ENCODE measurements at places on chromosomes 7 and 10. TPM values are rescaled to one million over a fixed set of nuclear protein-coding genes. Genes with fewer than 3 reads are reported as not detected.

GRCh38 chr7:131497454-131497853 is 59.0 kb downstream of the PODXL start:
- DNase-seq, result no peak

- no peak for DNase-seq
Observed at GRCh38 chr7:111789870-111790269, 227.6 kb upstream of the IMMP2L start.

GRCh38 chr7:151246102-151246850 is 2.2 kb downstream of the SMARCD3 start:
- no peak for DNase-seq

GRCh38 chr10:95896071-95896850 is 11.5 kb upstream of the CC2D2B start:
- no peak for DNase-seq

GRCh38 chr7:107678110-107678753 is 17.6 kb downstream of the SLC26A4 start:
- DNase-seq, result no peak

GRCh38 chr7:116809636-116810266 is 52.6 kb upstream of the CAPZA2 start:
- no peak for DNase-seq

- DNase-seq, result no peak
Observed at GRCh38 chr10:58813573-58813972, 300.9 kb downstream of the BICC1 start.

DNA sequence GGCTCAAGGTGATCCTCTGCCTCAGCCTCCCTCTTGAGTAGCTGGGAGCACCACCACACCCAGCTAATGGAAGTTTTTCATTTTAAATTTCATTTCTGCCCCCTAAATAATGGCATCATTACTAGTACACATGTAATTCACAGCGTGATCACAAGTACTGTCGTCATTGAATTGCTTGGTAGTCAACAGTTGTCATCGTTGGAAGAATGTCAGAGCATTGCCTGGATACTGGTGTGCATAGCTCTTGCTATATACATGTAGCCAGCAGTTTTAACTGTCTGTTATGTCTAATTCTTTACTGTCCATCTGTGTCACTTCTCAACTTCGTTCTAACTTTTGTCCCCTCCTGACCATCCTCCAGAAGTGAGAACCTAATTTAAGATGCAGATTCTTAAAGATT is 62.1 kb downstream of the CRPPA start:
- no peak for DNase-seq

DNA sequence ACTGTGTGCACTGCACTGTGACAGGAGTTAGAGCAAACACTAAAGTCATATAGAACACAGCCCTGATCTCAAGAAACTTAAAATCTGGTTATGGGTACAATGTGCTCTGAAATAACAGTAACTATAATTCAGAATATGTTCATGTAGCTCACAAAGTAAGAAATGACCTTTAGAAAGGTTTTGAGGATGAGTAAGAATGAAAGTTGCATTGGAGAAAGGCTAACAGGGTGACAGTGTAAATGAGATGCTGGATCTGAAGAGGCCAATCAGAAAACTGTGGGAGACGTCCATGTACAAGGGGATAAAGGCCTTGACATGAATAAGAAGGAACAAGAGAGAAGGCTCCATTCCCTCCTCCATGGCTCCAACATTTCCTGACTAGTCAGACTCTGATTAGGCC is 124.7 kb downstream of the GRM3 start:
- DNase-seq, result no peak

GRCh38 chr7:135537453-135537852 is 20.3 kb upstream of the NUP205 start:
- no peak for DNase-seq

GRCh38 chr10:95229724-95230627 is 35.9 kb downstream of the ACSM6 start:
- no peak for DNase-seq

DNA sequence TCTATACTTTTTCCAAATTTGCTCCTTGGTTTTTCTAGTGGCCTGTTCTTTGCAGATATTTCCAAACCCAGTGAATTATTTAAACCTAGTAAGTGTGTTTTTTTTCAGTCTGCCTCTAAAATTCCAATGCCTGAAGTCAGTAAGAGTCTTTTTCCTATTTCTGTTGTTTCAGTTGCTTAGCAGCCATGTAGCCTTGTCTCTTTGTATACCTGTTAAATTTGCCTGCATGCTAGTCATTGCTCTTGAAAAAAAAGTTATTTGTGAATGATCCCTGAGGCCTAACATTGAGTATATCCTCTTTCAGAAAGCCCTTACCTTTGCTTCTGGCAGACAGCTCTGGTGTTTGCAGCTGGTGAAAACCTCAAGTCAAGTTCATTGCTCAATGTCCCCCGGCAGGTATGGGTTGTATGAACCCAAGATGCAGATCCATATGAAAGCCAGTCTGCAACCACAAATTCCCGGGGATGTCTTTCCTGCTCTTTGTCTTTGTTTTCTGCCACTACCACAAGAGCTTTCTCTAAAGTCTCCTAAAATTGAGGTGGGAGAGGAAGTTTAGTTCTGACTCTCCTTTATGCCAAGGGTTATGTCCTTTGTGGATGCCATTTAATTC is 35.7 kb downstream of the CH25H start:
- no peak for DNase-seq

- DNase-seq, result no peak
Observed at GRCh38 chr10:107417446-107417845, 252.9 kb upstream of the SORCS1 start.

- no peak for DNase-seq
Observed at GRCh38 chr10:131350660-131351059, 39.1 kb upstream of the TCERG1L start.

DNA sequence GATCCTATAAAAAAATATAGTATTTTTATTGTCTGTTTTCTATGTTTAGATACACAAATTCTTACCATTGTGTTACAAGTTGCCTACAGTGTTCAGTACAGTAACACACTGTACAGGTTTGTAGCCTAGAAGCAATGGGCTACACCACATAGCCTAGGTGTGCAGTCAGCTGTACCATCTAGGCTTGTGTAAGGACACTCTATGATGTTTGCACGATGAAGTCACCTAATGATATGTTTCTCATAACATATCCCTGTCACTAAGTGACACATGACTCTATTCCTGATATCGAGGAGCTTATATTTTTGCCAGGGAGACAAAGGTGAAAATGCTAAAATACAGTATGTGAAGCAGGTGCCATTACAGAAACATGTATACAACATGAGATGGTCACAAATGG is 18.6 kb downstream of the ZNF25 start:
- DNase-seq, result no peak

The CYP3A4 gene
- 0.46 TPM for total RNA-seq

The JAZF1 gene
- 13.2 TPM for total RNA-seq

The PRSS37 gene
- total RNA-seq, result not detected

The SPDYE8 gene
- total RNA-seq, result not detected

The CPA2 gene
- total RNA-seq, result 1.1 TPM

The PNLIPRP2 gene
- not detected for total RNA-seq

The AKR1D1 gene
- not detected for total RNA-seq

The MEOX2 gene
- total RNA-seq, result 15.5 TPM

The ADAM22 gene
- 3.2 TPM for total RNA-seq

Data from upper lobe of left lung (tissue), 6 donors.